ENCODE measurements at places on chromosomes 1 and 21.

- no peak for DNase-seq
Measured at GRCh38 chr1:47697616-47698335, 259.9 kb downstream of the FOXD2 start.

GRCh38 chr1:88311265-88311664 lies 372.8 kb upstream of the PKN2 start:
- DNase-seq = no peak

DNA sequence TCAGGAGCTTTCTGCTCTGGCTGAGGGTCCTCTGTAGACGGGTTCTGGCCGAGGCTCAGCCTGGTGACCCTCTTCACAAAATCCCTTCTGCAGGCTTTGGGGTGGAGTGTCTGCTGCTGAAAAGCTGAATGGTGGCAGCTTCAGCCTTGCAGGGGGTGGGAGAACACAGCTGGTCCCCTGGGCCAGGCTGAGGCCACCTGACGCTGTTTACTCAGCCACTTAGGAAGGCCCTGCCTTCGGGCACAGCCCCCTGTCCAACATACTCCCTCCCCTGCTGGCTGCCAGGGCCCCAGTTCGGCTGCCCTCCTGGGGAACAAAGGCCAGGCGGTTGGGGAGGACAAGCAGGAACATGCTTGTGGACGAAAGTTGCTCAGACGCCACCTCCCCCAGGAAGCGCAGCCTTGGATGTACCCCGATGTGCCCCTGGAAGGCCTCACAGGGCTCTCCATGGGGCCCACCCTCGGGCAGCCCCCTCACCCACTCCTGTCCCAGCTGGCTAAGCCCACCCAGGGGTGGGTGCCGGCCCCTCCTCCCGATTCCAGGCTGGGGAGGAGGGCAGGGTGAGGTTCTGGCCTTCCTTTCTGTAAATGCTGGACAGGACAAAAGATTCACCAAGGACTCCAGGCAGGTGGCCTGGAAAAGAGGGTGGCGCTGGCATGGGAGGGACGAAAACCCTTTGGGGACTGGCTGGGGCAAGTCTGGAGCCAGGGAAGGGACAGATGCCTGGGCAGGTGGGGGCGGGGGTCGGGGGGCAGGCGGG lies at the start of gene ANKRD65:
Gene ANKRD65, minus strand, starts transcription at position 130 of the 760 bp plus-strand sequence. CDS start 271 bp downstream, outside the sequence.
- DNase-seq = no peak

GRCh38 chr1:180563026-180563827 lies 4.5 kb downstream of the OVAAL start:
- peak; percentile 23 for DNase-seq

DNA sequence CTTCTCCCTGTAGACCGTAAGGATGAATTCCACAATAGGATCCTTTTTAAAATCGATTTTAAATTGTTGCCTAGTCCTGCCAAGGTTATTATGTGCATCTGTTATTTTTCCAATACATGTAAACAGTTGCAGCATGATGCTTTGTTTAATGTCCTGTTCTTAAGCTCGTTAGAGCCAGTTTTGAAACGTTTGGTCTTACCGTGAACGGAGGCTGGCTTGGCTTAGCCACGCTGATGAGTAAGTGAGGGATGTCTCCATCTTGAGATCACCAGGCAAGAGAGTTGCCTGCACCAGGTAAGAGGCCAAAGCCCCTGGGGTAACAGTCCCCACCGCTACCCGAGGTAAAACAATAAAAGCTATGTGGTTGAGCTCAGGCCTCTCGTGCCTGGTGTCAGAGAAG lies 17.3 kb downstream of the CSTB start:
- no peak for DNase-seq

- DNase-seq = no peak
Measured at GRCh38 chr1:67676946-67677345, 8.1 kb upstream of the GADD45A start.

DNA sequence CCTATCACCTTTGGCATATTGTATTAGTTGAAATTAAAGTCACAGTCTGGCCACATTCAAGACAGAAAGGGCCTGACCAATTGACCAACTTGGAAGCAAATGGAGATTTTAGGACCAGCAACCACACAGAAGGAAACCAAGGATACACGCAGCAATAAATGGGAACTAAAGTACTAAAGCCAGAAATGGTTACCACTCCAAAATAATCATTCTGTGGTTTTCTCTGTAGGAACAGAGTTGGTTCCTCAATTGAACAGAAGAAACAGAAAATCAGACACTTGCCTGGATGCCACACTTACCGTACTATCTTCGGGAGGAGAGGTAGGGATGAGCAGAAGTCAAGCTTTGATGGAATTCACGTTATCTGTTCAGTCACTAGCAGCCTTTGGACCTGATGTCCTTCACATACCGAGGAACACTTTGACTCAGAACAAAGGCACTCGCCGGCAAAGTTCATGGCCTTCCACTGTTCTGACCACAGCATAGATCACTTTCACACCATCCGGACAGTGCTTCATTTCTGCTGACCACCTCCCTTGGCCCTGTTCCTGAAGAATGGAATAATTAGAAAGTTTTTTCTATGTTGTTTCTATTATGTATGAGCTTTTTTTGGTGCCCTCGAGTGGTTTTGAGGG lies 96.9 kb downstream of the LPAR3 start:
- DNase-seq = no peak

GRCh38 chr1:93346421-93346993 lies 800 bp downstream of the DR1 start:
- peak; percentile 39 for DNase-seq

DNA sequence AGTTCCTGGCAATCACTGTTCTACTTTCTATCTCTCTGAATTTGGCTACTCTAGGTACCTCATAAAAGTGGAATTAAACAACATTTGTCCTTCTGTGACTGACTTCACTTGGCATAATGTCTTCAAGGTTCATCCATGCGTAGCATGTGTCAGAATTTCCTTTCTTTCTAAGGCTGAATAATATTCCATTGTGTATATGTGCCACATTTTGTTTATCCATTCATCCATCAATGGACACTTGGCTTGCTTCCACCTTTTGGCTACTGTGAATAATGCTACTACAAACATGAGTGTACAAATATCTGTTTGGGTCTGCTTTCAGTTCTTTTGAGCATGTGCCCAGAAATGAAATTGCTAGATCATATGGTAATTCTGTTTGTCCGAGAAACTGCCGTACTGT lies 14.7 kb downstream of the CACHD1 start:
- DNase-seq = peak; percentile 18

- DNase-seq = no peak
Measured at GRCh38 chr1:39970274-39970673, 15.3 kb downstream of the MFSD2A start.

DNA sequence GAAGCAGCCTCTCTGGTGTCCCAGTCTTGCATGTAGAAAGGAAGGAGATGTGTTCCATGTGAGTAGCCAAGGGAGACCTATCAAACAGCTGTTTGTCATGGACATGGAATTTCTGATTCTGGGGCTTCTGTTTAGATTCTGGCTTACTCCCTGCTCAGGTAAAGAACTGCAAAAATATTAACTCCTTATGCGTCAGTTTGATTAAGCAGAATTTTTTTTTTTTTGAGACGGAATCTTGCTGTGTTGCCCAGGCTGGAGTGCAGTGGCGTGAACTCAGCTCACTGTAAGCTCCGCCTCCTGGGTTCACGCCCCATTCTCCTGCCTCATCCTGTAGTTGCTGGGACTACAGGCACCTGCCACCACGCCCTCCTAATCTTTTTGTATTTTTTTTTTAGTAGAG lies 6.8 kb downstream of the ARV1 start:
- DNase-seq = peak; percentile 43

GRCh38 chr1:17795081-17795809 lies 40.1 kb downstream of the ACTL8 start:
- no peak for DNase-seq

DNA sequence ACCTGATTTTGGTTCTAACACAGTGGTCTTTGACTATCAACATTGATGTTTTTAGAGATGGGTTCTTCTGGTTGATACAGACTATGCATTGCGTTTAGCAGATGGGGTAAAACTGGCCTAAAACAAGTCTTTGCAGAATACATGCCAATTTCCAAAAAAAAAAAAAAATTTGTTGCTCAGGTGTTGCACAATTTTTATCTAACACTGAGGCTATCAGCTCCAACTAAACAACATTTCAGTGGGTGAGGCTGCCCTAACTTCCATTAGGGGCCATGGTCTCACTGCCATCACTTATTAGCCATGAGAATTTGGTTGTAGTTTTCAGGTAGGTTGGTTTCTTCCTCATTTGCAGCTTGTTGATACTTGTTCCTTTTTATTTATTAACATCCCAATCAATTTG lies 14.0 kb downstream of the AGMAT start:
- DNase-seq = no peak
